ENCODE measurements at places on chromosomes 12 and 14. TPM values are rescaled to one million over a fixed set of nuclear protein-coding genes. Genes with fewer than 3 reads are reported as not detected.

Gene NPFF
- 3.7 TPM for polyA plus RNA-seq

Gene DBX2
- polyA plus RNA-seq, result not detected

Gene FOXA1
- polyA plus RNA-seq, result 0.11 TPM

Gene KCNC2
- 0.02 TPM for polyA plus RNA-seq

Gene YAF2
- polyA plus RNA-seq, result 28.3 TPM

Gene POTEM
- polyA plus RNA-seq, result not detected

Measured in thymus (tissue), 14 donors.